ENCODE measurements at places on chromosomes 7 and 10.

DNA sequence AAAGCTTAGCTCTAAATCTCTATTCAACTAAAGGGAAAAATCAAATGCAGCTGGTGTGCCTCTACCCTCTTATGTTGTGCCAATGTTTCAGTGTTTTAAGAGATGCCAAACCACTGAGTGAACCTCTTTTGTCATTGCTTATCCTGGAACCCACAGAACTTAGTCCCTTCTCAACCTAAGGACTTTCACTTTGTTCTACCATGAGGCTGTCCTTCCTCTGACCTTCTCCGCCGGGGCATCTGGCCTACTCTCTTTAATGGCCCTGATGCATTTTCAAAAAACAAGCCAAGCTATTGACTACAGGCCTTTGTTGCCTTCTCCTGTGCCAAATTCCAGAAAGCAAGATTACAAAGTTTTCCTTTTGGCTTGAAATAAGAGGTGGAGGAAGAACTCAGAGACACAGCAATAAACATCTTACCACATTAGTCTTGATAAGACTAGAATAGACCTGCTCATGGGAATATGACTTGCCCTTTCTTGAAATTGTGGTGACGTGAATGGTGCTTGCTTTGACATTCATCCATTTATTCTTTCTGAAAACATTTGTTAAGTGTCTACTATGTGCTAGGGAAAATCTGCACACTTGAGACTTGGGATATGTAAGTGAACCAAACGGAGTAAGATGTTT is 253.2 kb upstream of the SMIM30 start:
- no peak for DNase-seq

DNA sequence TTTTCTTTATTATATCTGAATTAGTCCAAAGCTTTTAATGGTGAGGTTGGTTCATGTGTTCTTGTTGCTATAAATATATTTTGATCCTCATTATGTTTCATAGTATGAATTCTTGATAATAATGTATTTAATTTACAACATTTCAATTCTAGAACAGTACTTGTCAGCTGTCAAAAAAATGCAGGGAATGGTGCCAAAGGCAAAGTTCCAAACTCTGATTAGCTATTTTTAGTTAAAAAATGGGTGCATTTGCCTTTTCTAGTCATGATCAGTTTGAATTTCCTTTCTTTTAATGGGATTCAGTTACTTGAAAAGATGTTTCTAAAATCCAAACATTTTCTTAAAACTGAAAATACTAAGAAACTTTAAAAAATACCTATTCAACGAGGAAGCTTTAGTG is 49.6 kb downstream of the ANKIB1 start:
- no peak for DNase-seq

GRCh38 chr7:9575716-9576115 is 1142.3 kb downstream of the NXPH1 start:
- no peak for DNase-seq

GRCh38 chr10:90834326-90834725 is 23.5 kb downstream of the HTR7 start:
- no peak for DNase-seq

GRCh38 chr10:59792812-59793211 is 39.6 kb upstream of the MRLN start:
- no peak for DNase-seq

DNA sequence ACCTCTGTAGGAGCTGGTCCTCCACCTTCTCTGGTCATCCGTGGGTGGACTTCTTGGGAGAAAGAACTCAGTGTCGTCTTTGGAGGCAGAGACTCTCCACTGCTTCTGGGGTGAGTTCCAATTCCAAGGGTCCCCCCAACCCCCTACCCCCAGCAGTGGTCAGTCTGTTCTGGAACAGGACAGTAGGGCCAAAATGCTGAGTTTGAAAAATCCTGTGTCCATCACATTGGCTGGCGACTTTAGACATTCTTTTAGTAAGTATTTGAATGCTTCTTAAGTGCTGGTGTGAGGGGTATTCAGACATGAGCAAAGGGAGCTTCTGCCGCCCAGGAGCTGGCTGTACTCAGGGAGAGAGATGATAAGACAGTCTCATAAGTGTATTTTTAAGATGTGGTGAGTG is 1.9 kb downstream of the ZNF316 start:
- DNase-seq, result no peak

DNA sequence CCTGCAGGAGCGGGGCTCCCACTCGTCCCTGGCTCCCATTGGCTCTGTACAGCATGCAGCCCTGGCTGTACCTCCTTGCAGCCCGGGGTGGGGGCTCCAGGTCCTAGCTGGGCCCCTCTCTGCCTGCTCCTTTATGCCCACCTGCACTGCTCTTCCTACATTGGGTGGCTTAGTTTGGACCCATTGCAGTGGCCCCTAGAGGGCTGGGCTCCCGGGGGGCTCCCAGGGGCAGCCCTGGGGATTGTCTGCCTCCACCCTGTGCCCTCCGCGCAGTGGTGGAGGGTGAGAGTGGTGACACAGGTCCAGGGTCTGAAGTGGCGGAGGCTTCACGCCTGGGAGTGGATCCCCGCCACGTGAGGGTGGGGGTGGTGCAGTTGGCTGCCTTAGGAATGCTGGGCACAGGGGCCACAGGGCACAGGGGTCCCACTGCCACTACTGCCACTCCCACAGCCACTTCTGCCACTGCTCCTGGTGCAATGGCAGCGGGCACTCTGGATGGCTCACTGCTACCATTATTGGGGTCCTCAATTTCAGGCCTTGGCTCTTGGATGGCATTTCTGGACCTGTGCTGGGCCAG is 177.1 kb downstream of the ARL4A start:
- DNase-seq, result no peak

DNA sequence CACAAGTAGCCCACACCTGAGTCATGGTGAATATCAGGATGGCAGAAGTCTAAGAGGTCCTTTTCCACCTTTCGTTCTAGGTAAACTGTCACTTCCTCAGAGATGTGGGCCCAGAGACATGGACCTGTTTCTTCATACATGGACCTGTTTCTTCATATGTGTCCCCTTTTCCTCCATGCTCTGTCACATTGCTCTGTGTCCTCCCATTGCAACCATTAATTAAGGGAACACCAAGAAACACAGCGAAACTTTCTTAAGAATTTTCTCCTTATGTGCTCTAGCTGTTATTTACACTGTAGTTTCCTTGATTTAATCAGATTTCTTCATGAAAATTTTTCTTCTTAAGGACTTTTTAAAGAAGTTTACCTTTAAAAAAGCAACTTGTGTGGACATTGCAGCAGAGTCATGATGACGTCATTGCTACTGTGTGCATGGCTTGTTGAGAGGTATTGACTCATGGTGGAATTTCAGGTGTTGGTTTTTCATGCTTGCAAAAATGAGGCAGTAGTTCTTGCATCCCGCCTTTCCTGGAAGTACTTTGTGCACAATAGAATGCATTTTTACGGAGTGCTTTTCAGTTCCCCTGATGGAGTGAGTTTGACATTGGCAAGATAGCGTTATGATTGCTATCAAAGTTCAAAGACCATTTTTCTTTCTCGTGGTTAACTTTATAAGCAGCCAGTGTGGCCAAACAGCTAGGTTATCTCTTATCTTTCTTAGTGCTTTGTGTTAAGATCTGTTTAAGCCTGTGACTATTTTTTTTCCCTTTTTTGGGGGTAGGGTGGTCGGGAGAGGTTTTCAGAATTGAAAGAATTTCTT is 37.7 kb downstream of the CFAP58 start:
- no peak for DNase-seq

DNA sequence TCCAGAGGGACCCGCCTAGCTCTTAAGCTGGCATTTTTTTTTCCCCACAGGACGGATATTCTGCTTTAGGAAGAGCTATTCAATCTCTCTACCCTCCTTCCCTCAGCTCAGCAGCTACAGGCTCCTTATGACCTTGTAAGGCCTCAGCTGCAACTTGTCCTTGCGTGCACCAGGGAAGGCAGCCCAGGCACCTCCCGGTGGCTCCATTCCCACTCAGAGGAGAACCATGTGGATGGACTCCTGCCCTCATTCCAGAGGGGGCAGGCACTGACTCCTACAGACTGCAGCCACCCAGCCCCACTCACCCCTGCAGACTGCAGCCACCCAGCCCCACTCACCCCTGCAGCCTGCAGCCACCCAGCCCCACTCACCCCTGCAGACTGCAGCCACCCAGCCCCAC is 73.7 kb downstream of the ITIH5 start:
- no peak for DNase-seq

DNA sequence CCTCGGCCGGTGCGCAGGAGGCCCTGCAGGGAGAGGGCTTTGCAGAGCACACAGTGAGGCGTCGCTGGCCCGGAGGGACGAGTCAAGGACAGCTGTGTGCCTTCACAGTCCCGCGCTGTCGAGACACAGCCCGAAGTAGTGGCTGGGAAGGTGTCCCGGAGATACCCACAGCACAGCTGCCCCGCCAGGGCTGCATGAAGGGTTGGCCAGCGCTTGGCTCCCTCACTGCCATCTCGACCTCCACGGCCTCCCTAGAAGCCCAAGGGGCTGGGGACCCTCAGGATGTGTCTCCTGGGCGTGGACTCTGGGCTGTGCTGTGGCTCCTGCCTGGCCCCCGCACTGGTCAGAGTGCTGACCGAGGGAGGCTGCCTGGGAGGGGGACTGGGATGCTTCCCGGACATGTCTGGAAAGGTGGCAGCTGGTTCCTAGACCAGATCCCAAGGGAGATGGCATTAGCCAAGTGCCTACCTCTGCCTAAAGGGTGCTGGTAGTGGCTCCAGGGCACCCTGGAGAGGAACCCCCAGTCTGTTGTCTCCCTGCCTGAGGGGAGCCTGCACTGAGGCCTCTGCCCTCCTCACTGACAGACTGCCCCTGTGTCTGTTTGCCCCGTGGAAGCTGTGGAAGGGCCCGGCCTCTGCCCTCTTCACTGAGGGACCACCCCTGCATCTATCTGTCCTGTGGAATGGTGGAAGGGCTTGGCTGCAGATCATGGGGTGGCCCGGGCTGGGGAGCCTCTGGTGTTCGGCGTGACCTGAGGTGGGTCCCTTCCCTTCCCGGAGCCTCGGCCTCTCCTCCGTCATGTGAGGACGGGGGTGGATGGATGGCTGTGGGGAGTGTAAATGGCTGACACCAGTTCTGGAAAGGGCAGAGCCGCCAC is 5.8 kb downstream of the ELFN1 start:
- DNase-seq, result no peak

- no peak for DNase-seq
These were observed 2.9 kb upstream of the WDFY4 start for GRCh38 chr10:48681740-48682139.

DNA sequence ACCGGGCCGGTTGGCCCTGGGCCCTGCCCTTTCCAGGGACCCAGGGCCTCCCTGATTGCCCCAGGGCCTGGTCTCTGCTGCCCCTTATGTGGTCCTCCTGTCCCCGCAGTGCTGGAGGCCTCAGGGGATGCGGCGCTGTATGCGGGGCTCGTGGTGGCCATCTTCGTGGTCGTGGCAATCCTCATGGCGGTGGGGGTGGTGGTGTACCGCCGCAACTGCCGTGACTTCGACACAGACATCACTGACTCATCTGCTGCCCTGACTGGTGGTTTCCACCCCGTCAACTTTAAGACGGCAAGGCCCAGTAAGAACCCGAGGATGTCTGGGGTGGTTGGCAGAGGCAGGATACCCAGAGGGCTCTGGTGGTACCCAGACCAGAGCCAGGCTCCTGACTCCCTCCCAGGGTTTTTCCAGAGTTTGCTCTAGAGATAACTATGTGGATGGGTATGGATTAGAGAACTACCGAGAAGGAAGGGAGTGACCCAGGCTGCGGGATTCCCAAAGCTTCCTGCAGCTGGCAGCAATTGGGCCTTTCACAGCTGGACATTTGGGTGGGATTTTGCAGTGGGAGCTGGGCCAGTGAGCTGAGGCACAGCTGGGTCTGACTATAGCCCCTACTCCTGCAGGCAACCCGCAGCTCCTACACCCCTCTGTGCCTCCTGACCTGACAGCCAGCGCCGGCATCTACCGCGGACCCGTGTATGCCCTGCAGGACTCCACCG is 28.1 kb upstream of the SLC29A3 start:
- DNase-seq, result no peak

DNA sequence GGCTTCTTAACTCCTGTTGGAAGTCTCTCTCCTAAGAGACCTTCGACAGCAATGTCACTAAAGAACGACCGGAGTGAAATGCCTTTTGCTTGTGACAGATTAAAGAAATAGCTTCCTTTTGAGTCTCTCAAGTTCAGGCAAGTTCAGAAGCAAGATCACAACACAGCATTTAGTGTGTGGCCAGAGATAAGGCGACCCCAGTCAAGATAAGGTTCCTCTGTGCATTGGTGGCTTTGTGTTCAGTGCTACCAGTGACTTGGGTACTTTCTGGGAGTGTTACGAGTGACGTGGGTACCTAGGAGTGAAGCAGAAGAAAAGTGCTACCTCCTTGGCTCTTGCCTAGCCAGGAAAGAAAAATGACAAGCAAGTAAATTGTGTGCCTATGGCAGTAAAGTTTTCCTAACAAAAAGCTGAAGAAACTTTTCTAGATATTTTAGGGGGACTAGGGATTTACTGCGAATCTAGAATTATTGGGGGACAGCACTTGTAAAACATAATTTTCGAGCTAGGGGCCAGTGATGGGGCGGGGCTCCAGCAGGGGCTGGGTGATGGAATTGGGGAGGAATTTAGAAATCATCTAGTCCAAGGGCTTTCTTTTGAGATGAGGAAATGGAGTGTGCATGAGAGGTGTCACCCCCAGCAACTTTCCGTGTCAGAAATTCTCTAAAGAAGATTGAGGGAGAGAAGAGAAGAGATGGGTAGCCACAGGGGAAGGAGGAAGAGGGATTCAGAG is 191.9 kb upstream of the LYZL2 start:
- no peak for DNase-seq

GRCh38 chr10:34291466-34292193 is 523.5 kb downstream of the PARD3 start:
- DNase-seq, result no peak

DNA sequence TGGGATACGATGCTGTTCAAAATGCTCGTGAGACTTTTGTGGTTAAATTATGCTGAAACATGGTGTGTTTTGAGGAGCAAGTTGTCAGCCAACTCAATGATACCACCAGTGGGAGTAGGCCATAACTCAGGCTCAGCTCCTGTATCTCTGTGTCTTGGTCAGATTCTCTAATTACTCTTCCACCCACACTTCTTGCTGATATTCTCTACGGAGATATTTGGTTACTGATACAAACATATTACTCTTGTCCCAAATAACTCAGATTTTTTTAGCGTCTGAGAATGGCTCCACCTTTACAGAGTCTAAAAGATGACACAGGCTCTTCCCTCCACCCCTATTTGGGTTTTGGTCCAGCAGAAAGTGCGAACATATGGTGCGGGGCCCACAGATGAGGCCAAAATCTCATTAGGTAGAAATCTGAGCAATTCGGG is 168.9 kb downstream of the PKD1L1 start:
- DNase-seq, result no peak

DNA sequence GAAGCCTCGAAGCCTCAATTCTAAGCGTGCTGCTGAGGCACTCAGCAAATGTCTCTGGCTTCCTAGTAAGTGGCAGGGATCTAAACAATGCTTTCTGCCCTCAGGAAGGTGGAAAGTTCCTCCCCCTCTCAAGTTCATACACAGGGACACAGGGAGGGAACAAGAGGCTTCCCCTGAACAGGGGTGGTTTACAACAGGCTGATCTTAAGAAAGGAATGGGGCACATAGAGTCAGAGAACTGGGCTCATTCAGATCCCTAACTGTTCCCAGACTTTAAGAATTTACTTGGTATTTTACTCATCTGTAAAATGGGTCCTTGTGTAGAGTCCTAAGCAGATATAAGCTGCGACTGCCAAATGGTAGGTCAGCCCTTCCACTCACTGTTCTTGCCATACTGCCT is 2.5 kb downstream of the TNS3 start:
- DNase-seq, result no peak

All from stimulated activated CD8-positive, alpha-beta memory T cell treated with anti-CD3 and anti-CD28 coated beads, Interleukin-15, amount 100 ng/mL, for 4 hours (primary cell).